Stimulated activated CD8-positive, alpha-beta memory T cell treated with anti-CD3 and anti-CD28 coated beads, Interleukin-15, amount 100 ng/mL, for 24 hours (primary cell): ENCODE measurements at places on chromosomes 11 and 22.

DNA sequence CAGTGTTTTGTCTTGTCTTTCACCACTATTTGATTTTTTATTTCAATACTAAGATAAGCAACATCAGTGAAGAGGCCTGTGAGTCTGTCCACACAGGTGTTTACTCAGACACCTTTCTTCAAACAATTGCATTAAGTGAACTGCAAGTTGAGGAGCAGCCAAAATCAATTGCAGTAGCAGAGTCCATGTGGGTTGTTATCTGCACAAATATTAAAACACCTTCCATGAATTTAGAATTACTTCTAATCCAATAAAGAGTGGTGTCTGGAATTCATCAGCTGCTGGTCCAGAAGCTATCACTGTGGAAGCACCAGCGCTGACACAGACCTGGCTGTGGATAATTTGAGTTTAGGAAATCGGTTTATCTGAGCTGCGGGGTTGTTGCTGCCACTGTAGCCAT is 83.5 kb upstream of the FAT3 start:
- DNase-seq, result no peak

DNA sequence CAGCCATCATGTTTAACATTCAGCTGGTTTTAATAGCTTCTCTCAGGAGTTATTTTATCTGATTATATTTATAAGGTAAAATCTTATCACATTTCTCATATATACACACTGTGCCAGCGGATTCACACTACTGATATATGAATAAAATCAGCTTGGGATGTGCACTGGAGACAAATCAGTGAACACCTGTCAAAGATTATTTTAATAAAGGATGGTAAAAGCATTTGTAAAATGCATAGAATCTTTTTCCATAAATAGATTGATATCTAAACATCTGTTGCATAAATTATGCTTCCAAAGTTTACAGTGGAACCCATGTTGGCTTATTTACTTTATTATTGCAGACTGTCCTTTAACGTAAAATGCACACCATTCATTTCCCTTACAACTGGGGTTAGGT is 1125.8 kb upstream of the CNTN5 start:
- DNase-seq, result no peak

- DNase-seq, result no peak
These were observed 23.3 kb upstream of the SERPIND1 start for GRCh38 chr22:20750461-20751184.

- no peak for DNase-seq
These were observed 66.6 kb downstream of the KCNC1 start for GRCh38 chr11:17801166-17801565.

GRCh38 chr11:96197801-96198701 is 144.9 kb downstream of the MAML2 start:
- no peak for DNase-seq

GRCh38 chr11:2807801-2808241 is 77.8 kb downstream of the CDKN1C start:
- no peak for DNase-seq

- no peak for DNase-seq
These were observed 1352.8 kb downstream of the BRD1 start for GRCh38 chr22:48474881-48475280.

GRCh38 chr11:74826901-74827300 is 78.3 kb downstream of the RNF169 start:
- no peak for DNase-seq

DNA sequence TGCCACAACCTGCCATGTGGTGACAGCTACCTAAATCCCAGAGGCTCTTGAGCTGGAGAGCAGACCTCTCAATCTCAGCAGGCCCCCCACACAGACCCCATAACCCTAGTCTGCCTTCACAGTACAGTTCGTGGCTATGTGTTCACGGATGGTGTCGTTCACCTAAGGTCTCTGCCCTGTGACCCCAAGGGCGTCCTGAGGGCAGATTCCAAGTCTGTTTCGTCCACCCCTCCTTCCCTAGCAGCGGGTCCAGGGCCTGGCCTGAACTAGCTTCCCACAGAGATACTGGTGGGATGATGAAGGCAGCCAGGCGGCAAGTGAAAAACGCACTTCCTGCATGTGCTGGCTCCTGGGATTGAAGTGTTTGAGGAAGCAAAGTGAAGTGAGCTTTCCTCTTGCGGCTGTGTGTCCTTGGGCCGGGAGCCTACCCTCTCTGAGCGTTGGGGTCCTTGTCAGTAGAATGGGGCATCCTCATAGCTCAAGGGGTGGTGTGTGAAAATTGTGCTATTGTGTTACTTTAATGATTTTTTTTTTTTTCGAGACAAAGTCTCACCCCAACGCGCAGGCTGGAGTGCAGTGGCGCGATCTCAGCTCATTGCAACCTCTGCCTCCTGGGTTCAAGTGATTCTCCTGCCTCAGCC is 70.1 kb downstream of the LRP5 start:
- no peak for DNase-seq
